ENCODE measurements at places on chromosomes 1 and 21. TPM values are rescaled to one million over a fixed set of nuclear protein-coding genes. Genes with fewer than 3 reads are reported as not detected.

DIRAS3 gene
- 0.52 TPM for total RNA-seq

DNA sequence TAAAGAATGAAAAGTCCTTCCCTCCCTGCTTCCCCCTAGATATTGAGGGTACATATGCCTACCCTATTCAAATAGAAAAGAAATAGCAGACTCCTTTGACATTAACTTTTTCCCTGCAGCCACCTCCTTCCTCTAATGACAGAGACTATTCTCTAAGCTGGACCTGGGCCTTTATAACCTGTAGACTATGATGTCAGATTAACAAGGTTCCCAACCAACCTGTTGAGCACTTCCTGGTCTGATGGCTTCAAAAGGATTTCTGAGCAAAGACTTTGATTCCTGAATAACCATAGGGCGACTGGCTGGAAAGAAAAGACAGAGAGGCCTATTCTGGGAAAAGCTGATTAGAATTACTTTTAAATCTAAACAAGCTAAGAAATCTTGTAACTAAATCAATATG is 18.4 kb upstream of the C1orf216 start:
- no peak for DNase-seq

DNA sequence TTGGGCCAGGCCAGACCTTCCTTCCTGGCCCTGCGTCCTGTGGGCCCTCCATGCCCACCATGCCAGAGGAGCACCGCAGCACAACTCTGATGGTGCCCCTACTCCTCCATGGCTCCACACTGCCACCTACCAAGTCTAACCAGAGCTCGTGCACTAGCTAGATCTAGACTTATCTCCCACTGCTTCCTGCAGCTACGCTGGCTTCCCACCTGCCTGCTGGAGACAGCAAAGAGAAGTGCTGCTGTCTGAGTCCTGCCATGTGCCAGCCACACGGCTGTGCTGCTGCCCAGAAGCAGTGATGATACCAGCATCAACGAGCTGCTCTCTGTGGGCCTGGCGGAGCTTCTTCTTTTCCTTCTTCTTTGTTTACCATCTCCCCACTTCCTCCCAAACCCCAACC is 4.5 kb downstream of the GUCA2B start:
- DNase-seq = no peak

- DNase-seq = no peak
Measured at GRCh38 chr1:209485167-209485566, 98.3 kb upstream of the CAMK1G start.

HSPB7 gene
- not detected for total RNA-seq

C1orf94 gene
- not detected for total RNA-seq

KMO gene
- 0.34 TPM for total RNA-seq

- peak; percentile 60 for DNase-seq
Measured at GRCh38 chr1:18883636-18884418, 18.5 kb downstream of the ALDH4A1 start.

DNA sequence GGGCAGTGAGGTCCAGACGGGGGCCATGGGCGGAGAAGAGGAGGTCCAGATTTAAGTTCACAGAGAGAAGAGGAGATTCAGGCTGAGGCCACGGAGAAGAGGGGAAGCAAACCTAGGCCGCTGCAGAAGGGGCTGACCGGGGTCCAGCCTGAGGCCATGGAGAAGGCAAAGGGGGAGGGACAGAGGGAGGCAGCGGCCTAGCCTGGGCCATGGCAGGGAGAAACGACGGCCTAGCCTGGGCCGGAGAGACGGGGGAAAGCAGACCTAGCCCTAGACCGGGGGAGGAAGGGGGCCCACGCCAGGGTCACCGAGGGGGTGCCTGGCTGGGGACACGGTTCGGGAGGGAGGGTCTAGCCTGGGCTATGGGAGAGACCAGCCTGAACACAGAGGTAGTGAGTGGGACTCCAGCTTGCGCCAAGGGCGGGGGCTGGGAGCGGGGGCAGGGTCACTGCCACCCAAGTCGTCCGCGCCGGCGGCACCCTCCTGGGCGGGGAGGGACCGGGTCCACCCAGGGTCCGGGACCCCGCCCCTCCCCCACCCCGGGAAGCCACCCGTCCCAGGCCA is 459 bp downstream of the CAPZB start:
- no peak for DNase-seq

LCE1D gene
- total RNA-seq = not detected

GRCh38 chr1:6245086-6245868 is 1.3 kb downstream of the HES3 start:
- peak; percentile 88 for DNase-seq

- no peak for DNase-seq
Measured at GRCh38 chr1:113396585-113396984, 6.3 kb downstream of the MAGI3 start.

RGS8 gene
- not detected for total RNA-seq

DNA sequence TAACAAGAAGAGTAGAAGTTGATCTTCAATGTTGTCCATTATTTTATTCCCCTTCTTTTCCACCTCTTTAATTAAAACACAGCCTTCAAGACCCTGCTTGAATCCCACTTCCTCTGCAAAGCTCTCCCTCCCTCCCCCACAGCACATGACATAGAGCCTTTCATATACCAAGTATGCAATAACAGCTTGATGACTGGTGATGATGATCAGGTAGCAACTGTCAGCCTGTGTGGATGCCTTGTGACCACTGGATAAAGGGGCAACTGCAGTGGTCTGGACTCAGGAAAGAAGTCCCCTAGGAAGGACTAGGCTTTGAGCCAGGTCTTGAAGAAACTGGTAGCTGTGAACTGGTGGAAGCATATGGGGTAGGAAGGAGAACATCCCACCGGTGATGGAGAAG is 53.8 kb upstream of the PRDX6 start:
- DNase-seq = no peak

DNA sequence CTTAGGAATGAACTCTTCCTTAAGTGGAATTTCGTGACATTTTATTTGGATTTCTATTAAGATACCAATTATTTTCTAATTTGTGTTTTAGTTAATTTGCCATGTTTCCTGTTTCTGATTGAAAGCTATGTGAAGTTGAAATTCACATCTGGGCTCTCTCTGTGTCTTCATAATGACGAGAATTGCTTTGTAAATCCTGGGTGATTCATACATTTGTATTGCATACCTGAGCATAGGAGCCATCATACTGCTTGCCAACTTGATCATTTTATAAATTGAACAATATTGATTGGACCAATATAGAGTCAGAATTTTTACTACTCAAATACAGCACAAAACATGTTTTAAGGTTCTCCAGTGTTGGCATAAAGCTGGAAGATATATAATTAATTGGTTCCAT is 817.9 kb downstream of the BRINP3 start:
- DNase-seq = no peak

WDR47 gene
- total RNA-seq = 6.1 TPM

DNA sequence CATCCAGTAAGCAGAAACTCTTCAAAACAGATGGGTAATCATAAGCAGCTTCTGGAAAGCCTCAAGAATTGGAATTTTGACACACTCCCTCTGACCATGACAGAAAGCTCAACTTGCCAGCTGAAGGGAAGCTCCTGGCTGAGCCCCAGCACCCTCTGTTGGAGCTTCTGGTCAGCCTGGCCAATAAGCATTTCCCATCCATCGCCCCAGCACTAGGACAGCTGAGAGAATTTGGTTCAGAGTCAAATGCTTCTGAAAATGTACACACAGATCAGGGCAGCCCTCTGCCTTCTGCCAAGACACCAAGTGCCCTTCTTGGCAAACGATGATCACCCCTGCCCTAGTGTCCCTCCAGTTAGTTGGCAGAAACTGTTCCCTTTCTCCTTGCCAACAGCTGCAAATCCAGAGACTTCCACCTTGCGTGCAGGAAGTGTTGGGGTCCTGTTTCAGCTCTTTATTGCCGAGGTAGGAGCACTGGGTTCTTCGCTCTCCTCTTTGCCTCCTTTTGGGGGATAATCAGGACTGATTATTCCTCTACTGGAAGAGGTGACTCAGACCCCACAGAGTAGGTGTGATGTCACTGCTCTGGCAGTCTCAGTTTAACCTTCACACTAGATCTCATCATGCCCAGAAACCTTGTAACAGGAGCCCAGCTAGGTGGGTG is 11.9 kb downstream of the PIGV start:
- DNase-seq = peak; percentile 50

GRCh38 chr1:36922071-36922470 is 112.2 kb downstream of the GRIK3 start:
- no peak for DNase-seq

- DNase-seq = no peak
Measured at GRCh38 chr1:113125517-113125916, 52.5 kb downstream of the LRIG2 start.

DNA sequence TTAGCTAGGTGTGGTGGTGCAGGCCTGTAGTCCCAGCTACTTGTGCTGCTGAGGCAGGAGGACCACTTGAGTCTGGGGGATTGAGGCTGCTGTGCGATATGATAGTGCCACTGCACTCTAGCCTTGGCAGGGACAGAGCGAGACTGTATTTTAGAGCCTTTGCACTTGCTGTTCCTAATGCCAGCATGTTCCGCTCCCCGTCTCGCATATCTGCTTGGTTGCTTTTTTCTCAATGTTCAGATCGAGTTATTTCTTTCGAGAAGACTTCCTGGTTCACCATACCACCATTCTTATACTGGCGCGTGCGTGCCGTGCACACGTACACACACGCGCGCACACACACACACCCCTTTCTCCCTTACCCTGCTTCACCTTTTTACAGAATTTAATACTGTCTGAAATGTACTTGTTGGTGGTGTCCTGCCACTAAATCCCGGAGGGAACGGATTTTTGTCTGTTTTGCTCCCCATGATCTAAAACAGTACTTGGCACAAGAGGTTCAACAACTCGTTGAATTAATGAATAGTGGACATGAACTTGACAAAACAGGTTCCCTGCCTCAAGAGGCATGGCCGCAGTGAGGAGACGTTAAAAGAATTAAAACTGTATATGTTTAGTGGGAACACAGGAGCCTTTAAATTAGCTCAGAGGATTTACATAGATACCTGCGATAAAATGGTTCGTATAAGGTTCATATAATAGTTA is 1.1 kb upstream of the RPRD2 start:
- DNase-seq = peak; percentile 15

SPATA21 gene
- not detected for total RNA-seq

GRCh38 chr1:171716616-171717015 is 25.2 kb downstream of the VAMP4 start:
- DNase-seq = no peak

GRCh38 chr21:37737996-37738395 is 178.3 kb downstream of the KCNJ6 start:
- DNase-seq = no peak

DNA sequence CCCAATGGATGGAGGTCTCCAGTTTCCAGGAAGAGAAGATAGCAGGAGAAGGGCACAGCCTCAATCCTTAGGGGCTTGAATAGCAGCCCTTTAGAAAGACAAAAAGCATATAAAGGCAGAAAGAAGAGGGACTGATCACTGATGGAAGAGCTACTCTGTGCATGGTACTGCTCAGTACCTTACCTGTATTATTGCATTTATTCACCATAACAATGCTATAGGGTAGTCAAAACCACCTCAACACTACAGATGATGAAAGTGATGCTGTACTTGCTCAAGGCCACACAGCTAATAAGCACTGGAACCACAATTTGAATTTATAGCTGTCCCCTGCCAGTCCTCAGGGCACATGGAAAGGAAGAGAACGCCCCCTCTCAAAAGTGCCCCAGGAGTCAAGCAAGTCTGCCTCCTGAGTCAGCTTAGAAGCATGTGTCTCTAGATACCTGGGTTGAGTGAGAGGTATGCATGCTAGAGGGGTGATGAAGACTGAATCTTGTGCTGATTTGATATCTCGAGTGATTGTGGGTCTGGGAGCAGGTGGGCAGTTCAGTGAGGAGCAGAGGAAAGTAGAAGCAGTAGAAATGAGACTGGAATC is 13.6 kb downstream of the DDAH1 start:
- DNase-seq = no peak

DNA sequence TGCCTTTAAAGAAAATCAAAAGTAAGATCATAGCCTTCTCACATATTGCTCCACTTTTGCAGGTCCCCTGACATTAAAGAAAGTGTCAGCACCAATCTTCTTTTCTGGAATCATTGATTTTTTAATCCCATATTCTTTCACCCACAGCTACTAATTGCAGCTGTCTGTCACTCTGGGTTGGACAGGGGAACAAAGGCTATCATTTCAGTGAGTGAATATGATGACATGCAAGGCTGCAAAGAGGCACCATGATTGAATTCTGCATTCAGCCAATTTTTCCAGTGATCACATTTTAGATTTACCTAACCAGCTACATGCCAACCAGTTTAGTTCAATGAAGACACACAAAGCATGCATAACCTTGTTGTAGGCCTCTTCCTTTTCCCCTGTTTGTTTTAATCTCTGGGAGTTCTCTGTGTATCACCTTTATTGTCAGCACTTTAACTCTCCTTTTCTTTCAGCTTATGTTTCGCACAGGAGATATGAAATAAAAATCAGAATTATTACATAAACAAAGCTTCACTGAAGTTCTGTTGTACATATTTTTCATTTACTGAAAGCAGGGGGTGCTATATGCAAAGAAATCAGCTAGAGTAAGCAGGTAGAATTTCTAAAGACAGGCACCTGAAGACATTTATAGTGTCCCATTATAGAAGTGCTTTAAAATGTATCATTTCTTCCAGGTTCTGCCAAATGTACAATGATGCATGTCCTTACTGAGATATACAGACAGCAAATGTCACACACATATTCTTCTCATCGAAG is 584.8 kb downstream of the PLA2G4A start:
- DNase-seq = no peak

ACTL8 gene
- total RNA-seq = not detected

- DNase-seq = no peak
Measured at GRCh38 chr21:37419228-37419906, 52.8 kb downstream of the DYRK1A start.

SELL gene
- total RNA-seq = 111 TPM

DNA sequence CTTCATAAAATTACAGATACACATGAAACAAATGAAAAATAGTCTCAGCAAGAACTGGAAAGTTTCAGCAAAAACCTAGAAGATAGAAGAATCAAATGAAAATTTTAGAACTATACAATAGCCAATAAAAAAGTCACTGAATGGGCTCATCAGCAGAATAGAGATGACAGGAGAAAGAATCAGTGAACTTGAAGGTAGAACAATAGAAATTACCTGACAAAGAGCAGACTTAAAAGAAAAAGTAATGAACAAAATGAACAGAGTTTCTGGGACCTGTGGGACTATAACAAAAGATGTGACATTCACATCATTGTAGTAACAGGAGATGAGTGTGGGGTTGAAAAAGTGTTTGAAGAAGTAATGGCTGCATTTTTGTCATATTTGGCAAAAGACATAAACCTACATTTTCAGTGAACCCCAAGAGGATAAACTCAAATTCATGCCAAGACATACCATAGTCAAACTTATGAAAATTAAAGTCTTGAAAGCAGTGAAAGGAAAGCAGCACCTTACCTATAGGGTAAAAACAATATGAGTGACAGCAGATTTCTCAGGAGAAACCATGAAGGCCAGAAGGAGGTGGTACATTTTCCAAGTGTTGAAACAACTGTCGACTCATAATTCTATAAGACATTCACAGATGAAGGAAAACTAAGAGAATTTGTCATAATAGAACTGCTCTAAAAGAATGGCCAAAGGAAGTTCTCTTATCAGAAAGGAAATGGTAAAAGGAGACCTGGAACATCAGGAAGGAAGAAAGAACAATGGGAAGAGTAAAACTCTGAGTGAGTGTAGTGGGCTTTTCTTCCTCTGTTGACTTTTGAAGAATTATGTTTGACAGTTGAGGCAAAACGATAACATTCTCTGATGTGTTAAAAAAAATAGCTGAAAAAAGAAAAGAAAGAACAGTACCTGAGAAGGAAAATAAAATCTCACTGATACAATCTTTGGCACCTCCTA is 23.5 kb downstream of the NTPCR start:
- DNase-seq = no peak

C1QB gene
- total RNA-seq = not detected

Measured in activated naive CD8-positive, alpha-beta T cell treated with anti-CD3 and anti-CD28 coated beads for 36 hours (primary cell).